ENCODE measurements at places on chromosomes 11 and 22. TPM values are rescaled to one million over a fixed set of nuclear protein-coding genes. Genes with fewer than 3 reads are reported as not detected.

Gene OR8D4
- polyA plus RNA-seq, result not detected

Gene MAJIN
- not detected for polyA plus RNA-seq

Gene HBE1
- polyA plus RNA-seq, result not detected

Gene UBQLNL
- 0.20 TPM for polyA plus RNA-seq

Gene GGTLC2
- polyA plus RNA-seq, result not detected

Gene LRRC56
- polyA plus RNA-seq, result 0.72 TPM

Gene OR8A1
- polyA plus RNA-seq, result not detected

Gene TMA7B
- polyA plus RNA-seq, result not detected

DNA sequence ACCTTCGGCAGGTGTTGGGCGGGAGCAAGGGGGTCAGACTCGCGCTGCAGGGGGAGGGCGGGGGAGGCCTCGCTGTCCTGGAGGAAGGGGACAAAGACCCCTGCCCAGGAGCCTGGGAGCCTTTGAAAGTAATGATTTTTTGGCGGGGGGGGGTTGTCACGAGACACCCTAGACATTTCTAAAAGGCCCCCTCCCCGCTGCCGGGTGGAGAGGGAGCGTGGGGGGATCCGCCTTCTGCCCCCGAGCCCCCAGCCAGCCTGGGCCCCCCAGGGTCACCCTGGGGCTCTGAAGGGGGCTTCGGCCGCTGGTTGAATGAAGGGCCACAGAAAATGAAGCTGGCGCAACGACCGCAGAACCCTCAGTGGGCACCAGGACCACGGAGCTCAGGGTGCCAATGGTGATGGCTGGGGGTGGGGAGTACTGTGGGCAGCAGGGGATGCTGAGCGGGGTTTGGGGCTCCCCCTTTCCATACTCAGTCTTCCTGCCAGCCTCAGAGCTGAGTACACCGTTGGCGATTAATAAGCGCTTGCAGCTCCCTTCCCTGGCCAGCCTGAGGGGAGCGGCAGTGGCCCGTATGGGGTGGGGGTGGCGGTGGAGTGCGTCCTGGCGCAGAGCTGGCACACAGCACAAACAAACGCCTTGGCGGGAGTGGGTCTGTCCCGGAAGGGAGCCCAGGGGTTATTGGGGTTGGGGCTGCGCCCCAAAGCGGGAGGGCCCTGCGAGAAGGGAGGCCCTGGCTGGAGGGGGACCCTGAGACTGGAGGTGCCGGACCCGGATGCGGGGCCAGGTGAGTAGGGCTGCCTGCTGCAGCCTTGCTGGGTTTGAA lies 1.2 kb upstream of the DUSP8 start:
- DNase-seq, result no peak

DNA sequence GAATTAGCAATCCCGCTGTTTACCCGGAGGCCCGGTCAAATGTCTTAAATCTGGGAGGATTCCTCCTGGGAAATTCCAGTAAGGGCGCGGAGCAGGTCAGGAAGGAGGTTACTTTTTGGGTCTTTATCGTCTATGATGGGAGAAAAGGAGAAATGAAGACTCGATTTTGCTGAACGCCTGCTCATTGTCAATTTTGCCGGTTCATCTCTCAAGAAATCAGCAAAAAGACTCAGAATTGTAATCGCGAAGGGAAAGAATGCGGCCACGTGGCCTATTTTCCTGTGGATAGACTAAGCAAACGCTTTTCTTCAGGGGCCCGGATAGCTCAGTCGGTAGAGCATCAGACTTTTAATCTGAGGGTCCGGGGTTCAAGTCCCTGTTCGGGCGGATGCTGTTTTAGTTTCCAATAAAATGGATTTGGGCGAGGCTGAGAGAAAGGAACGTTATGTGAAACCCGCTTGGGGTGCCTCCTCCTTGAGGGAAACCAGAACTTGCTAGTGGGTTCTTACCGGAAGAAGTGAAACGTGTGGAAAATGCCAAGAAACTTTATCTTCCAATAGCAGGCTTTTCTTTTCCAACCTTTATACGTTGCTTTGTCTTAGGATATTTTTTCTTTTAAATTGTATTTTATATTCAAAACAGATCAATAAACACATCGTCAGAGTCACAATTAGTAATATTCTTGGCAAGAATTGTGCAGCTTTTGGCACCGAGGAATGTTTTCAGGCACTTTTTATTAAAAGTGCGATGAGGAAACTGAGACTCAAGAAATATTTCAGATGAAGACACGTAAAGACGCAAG lies 45.0 kb downstream of the OR4D9 start:
- DNase-seq, result peak; percentile 87

GRCh38 chr11:11107076-11107723 lies 245.8 kb downstream of the CSNK2A3 start:
- no peak for DNase-seq

DNA sequence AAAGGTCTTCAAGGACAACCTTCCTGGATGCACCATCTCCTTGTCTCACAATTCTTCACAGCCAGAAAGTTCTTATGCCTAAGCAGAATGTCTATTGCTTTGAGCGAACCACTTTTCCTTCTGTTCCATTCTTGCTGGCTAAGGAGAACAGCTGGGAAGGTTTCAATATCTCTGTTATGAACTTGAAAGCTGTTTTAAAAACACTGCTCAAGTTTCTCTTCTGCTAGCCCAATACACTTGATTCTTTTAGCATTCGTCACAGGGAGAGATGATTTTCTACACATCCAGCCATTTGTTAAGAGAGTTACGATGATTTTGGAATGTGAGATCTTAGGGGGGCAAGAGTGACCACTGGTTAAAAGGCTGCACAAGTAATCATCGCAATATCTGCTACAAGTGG lies 249.3 kb downstream of the KIRREL3 start:
- DNase-seq, result peak; percentile 36

- no peak for DNase-seq
Observed at GRCh38 chr11:90252053-90252452, 29.2 kb upstream of the CHORDC1 start.

DNA sequence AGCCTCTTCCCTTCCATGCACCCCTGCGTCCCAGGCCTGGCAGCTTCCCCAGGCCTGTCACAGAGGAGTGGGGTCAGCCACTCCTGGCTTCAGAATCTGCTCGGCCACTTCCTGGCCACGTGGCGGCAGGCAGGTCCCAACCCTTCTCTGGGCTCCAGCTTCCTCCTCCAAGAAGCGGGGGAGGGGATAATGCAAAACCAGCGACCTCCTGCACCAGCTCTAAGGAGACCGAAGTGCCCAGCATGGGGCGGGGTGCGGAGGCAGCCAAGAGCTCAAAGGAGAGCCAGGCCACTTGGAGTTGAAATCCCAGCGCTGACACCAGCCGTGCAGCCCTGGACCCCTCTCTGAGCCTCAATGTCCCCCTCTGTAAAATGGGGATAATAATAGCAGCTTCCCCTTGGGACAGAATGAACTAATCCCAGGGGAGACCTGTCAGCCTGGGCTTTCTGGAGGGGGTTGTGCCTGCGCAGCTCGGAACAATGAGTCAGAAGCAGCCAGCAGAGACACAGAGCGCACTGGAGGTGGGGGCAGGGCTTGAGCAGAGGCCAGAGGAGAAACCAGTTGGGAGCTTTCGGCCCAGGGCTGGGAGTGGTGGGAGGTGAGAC lies 22.8 kb upstream of the PICK1 start:
- DNase-seq, result peak; percentile 96

DNA sequence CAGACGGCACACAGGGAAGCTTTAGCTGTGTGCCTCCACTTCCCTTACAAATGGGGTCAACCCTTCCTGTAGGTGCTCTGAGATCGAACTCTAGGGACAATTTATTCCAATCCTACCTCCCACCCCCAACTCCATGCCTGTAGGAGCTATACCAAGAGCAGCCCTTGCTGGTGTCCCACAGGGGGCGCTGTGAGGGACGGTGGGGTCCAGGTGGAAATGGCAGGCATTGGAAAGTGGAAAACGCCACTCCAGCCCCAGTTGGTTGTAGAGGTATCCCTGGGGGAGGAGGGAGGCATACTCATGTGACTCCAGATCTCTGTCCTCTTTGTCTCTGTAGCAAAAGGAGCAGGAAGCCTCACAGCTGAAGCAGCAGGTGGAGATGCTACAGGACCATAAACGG lies 161.3 kb downstream of the MYO18B start:
- no peak for DNase-seq

DNA sequence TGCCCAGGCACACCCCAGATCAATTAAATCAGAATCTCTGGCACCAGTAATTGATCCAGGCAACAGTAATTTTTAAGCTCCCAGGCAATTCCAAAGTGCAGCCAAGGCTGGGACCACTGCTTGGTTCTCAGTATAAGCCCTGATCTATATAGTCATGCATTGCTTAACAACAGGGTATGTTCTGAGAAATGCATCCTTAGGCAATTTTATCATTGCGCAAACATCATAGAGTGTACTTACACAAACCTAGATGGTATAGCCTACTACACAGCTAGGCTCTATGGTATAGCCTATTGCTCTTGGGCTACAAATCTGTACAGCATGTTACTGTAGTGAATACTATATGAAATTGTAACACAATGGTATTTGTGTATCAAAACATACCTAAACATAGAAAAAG lies 651 bp upstream of the C11orf42 start:
- no peak for DNase-seq

GRCh38 chr11:85423316-85423715 lies 203.8 kb downstream of the DLG2 start:
- no peak for DNase-seq

- peak; percentile 97 for DNase-seq
Observed at GRCh38 chr11:57288771-57289579, 35.8 kb downstream of the TNKS1BP1 start.

GRCh38 chr11:93579187-93579751 lies 36.1 kb upstream of the SMCO4 start:
- DNase-seq, result no peak

DNA sequence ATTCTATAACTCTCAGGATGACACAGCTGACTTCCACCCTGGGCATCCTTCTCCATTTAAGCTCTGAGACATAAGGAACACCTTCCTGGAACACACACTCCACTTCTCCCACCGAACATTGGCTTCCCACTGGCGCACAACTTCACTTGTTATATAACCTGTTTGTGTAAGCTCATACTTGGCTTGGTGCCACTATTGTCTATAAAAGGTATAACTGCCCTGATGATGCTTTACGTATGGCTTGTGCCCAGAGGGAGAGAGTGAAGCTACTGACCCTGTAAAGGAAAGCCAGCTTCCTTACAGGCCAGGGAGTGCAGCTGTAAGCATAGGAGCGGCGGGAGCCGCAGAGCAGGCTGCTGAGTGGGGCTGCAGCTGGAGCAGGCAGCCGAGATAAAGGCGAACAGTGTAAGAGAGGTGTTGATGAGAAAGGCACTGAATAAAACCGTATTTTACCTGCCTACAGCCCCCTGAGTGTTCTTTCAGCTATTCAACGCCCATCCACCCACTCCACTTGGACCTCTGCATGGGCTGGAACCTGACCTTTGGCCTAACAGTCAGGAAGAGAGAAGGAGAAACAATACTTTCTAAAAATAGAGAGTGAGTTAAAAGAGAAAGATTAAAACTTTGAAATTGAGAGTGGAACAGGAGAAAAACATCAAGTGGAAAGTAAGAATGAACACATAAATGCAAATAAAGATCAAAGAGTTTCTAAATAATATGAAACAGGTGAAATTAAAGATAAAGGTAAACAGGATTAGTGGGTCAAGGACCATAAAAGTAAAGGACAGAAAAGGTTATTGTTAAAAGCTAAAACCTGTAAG lies 252.1 kb upstream of the ARHGAP42 start:
- DNase-seq, result no peak

GRCh38 chr11:133943950-133944698 lies 12.6 kb downstream of the IGSF9B start:
- no peak for DNase-seq

GRCh38 chr11:74278721-74279161 lies 32.7 kb downstream of the P4HA3 start:
- DNase-seq, result peak; percentile 92

DNA sequence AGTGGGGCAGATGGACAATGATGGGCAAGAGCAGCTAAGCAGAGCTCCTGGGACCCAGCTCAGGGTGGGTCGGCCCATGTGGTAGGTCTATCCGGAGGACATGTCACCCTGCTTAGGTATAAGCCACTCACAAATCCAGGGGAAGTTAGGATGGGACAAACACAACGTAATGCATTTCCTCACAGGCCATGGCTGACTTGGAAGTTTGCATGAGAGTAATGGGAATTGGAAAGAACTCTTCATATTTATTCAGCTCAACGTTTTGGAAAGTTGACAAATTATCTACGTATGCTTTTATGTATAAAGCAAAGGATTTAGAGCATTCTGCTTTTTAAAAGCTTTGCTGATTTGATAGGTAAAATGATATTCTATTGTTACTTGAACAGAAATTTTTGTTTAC lies 74.9 kb downstream of the SMCO4 start:
- DNase-seq, result no peak

DNA sequence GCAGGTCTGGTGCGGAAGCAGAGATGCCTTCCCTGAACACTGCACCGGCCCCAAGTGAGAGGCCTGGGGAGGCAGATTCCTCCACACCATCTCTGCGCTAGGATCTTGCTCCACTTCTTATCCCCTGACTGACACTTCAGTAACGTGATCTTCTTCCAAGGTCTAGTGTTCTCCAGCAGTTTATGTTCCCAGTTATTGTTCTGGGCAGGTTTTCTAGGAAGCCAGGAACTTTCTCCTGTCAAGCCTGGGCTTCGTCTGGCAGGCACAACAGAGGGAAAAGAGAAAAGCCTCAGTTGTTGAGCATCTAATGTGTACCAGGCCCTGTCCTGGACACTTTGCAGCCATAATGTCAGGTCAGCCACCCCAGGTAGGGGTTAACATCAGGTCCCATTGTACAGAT lies 10.5 kb downstream of the CD82 start:
- no peak for DNase-seq

- peak; percentile 77 for DNase-seq
Observed at GRCh38 chr11:109015283-109015682, 350.4 kb downstream of the DDX10 start.

DNA sequence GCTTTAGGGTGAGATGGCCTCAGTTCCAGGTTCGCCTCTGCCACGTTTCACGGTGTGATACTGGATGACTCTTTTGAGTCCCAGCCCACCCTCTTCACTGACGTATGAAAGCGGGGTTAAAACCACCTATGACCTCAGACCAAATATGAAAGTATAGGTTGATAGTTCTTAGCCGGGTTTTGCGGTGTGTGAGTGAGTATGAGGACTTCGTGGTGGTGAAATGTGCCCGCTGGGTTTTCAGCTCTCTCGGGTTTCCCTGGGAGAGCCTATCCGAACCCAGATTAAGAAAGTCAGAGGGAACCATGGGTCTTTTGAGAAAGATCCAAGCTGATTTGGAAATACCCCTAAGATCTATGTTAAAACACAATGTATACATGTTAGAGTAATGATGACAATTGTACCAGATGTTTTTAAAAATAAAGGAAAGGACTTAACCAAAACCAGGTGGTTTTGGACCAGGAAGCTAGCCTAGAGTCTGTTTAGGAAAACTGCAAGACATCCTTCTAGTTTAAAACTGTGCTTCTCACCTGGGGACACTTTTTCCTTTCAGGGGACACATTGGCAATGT lies 25.8 kb upstream of the ST3GAL4 start:
- DNase-seq, result peak; percentile 48

GRCh38 chr11:100681064-100681502 lies 6.0 kb upstream of the ARHGAP42 start:
- no peak for DNase-seq

DNA sequence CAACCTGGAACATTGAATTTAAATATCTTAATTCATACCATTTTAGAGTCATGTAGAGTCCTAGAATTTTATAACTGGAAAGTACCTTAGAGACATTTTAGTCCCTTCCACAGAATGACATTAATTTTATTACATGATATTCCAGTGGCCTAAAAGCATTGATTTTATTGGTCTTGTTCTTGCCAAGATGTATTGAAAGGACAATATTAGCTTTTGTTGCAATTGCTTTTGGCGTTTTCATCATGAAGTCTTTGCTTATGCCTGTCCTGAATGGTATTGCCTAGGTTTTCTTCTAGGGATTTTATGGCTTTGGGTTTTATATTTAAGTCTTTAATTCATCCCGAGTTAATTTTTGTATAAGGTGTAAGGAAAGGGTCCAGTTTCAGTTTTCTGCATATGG lies 29.0 kb downstream of the OR51F1 start:
- DNase-seq, result no peak

Measured in GM23248 (cell line).